CD4-positive, alpha-beta T cell treated with Interleukin-4 for 1 hour (primary cell): ENCODE measurements at places on chromosomes 16 and 17.

- peak; percentile 55 for DNase-seq
These were observed 868 bp downstream of the MED13 start for GRCh38 chr17:62064029-62064790.

DNA sequence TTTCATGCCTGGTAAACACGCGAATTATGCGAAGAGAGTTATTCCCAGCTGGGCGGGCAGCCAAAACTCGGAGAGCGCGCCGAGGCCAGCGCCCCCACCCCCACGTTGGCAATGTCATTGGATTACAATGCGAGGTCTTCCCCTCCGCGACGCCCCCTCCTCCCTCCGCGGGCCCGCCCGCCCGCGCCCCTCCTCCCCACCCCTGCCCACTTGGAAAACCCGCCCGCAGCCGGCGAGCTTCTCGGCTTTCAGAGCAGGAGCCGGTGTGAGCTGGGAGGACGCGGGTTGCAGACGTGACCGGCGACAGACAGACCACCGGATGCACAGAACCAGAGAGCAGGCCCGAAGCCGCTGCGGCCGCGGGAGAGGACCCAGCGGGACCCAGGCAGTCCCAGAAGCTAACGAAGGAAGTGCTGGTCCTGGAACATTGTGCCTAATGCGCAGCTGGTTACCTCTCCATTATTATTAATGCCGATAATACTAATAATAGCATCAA is 4.0 kb downstream of the NOG start:
- no peak for DNase-seq

- no peak for DNase-seq
These were observed 72.8 kb downstream of the WWP2 start for GRCh38 chr16:69834807-69835466.

GRCh38 chr17:74796866-74797265 is 20.7 kb upstream of the NAT9 start:
- DNase-seq = no peak

GRCh38 chr16:85145734-85146531 is 33.7 kb upstream of the CIBAR2 start:
- DNase-seq = no peak

GRCh38 chr16:49483651-49484450 is 110.2 kb downstream of the C16orf78 start:
- no peak for DNase-seq

- DNase-seq = no peak
These were observed 609 bp upstream of the ZNF750 start for GRCh38 chr17:82840431-82840831.

DNA sequence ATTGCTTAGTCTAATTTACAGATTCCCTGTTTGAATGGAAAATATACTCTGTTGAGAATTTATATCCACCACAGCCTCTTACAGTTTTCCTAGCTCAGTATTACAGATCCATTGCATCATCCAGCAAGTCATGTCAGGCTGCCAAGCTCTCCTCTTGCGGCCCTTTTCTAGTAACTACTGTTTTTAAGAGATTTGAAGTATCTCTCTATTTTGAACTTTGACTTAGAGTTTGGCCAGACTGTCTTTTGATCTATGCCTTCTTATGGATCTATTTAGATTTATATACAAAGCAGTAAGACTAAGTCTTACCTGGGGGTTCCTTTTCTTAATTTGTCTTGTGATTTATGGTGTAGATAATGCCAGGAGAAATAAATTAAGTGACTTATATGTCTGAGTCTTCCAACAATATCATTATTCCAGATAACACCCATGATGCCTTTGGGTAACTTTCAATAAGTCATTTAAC is 53.1 kb upstream of the ABCC11 start:
- DNase-seq = no peak

GRCh38 chr17:44209786-44210341 is 9.6 kb downstream of the UBTF start:
- DNase-seq = no peak

- no peak for DNase-seq
These were observed 29.3 kb downstream of the AKAP10 start for GRCh38 chr17:19948116-19948943.

- DNase-seq = no peak
These were observed 27.5 kb downstream of the WSB1 start for GRCh38 chr17:27321372-27321771.

GRCh38 chr17:60390925-60391470 is 935 bp downstream of the USP32 start:
- no peak for DNase-seq

DNA sequence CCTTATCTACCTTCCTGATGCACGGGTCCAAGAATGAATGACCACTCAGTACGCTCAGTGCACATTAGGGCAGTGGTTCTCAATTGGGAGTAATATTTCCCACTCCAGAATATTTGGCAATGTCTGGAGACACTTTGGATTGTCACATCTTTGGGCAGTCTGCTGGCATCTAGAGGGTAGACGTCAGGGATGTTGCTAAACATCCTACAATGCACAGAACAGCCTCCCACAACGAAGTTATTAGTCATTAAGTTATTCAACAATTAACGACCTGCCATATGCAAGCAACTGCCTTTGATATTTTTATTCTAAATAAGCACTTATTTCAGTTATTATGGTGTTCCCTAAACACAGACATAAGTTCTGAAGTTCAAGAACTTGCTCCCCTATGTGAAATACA is 669.3 kb downstream of the TOX3 start:
- no peak for DNase-seq

GRCh38 chr17:74190154-74190553 is 13.3 kb upstream of the RPL38 start:
- DNase-seq = peak; percentile 52

- DNase-seq = no peak
These were observed 18.4 kb downstream of the TRAP1 start for GRCh38 chr16:3698941-3699340.

GRCh38 chr17:77332034-77332971 is 191.5 kb downstream of the SEC14L1 start:
- DNase-seq = peak; percentile 64

DNA sequence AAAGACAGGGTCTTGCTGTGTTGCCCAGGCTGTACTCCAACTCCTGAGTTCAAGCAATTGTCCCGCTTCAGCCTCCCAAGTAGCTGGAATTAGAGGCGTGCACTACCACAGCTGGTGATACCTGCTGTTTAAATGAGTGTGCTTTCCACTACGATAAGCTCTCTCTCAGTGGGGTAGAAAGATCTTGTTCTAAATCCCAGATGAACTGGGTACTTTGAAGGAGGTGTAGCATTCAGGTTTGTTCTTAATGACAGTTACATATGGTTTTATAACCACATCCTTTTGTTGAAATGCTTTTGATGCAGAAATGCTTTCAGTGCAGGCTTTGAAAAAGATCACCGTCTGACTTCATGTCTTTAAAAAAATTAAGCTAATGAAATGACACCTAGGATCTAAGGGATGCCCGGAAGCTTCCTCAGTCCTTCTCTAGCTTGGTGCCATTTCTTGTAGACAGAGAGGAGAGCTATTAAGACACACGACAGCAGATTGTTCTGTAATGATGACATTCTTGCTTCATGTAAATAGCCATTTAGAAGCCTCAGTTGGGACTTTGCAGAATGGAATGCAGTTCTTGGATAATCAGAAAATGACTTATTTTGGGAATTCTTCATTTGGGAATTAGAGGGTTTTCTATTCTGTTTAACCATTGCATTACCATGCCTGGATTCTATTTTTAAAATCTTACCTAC is 19.5 kb downstream of the PMM2 start:
- DNase-seq = no peak

- DNase-seq = no peak
These were observed 53.9 kb downstream of the MYO1D start for GRCh38 chr17:32822996-32823395.

GRCh38 chr17:79201536-79202227 is 127.1 kb downstream of the ENGASE start:
- DNase-seq = no peak

DNA sequence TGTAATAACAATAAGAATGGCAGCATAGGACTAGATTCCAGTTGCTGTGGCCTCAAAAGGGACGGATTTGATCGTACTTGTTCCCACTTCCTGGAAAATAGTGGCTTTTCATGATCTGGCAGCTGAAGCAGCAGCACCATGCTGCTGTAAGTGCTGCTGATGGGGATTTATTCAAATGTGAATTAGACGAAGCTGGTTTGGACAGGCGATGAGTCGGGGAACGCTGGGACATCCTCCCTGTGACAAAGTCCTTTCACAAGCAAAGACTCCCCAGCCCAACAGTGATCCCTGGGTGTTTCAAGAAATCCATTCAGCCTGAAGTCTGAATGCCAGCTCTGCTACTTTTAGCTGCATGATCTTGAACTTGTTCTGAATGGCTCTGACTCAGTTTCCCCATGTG is 88.6 kb upstream of the XYLT1 start:
- no peak for DNase-seq

GRCh38 chr16:83705856-83706255 is 101.9 kb upstream of the HSBP1 start:
- DNase-seq = no peak

DNA sequence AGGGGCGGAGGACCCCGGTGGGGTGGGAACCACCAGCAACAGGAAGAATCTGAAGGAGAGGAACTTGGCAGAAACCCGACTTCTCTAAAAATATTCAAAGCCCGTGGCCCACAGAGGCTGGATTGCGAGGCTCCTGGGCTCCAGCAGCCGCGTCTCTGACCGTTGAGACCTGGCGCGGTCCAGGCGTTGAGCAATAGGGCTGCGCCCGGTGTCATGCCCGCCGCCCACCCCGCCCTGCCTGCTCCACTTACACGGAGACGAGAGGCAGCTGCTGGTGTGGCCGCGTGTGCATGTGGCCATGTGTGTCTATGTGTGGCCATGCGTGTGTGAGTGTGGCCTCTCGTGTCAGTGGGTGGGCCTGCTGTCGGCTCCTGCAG is 83.6 kb downstream of the IRF8 start:
- no peak for DNase-seq

- DNase-seq = no peak
These were observed 7.1 kb upstream of the ZNF213 start for GRCh38 chr16:3127745-3128144.

GRCh38 chr17:57110579-57111325 is 25.7 kb downstream of the AKAP1 start:
- DNase-seq = no peak

DNA sequence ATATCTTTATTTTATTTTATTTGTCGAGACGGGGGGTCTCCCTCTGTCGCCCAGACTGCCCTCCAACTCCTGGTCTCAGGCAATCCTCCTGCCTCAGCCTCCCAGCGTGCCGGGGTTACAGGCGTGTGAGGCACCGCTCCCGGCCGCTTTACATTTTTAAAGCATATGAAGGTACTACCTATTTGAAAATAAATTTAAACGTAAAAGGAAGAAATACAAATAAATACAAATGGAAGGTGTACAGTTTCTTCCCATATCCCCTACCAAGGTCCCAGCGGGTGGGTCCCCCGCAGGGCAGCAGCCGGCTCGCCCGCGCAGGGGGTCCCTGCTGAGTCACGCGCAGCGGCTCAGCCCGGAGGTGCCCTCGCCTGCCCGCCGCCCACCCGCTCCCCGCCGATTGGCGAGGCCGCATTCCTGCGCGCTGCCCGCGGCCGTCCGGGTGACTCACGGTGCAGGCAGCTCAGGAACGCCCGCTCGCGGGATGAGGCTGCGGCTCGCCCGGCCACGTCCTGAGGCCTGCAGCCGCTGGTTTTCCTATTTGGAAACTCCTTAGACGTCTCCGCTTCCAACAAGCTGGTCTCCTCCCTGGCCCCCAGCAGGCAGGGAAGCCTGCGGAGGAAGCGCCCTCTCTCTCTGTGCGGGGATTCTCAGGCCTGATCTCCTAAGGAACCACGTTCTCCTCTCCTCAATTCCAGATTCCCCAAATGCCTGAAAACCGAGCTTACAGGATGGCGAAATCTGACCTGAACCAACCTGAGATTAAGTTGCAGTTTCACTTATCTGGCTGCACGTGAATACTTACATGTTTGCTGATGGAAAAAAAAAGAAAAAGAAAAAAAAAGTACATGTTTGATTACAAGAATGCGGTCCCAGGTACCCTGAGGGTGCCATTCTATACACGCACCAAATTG is 54.8 kb upstream of the MAP3K14 start:
- no peak for DNase-seq

DNA sequence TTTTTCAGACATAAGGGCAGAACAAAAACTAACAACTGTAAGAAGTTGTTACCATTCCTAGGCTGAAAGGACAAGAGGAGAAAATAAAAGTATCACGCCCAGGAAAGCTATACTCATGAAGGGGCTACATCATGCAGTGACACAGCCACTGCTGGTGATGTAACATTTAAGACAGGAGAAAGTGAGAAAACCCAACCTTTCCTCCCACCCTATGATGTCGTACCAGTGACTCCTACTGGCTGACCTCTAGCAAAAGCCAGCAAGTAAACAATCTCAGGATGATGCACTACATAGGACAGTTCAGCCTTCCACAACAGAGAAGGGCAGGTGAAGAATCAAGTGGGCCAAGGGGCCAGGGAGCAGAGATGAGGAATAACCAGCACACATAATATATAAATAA is 14.0 kb upstream of the OR1E2 start:
- no peak for DNase-seq

- no peak for DNase-seq
These were observed 9.6 kb downstream of the PSMD7 start for GRCh38 chr16:74305978-74306784.

DNA sequence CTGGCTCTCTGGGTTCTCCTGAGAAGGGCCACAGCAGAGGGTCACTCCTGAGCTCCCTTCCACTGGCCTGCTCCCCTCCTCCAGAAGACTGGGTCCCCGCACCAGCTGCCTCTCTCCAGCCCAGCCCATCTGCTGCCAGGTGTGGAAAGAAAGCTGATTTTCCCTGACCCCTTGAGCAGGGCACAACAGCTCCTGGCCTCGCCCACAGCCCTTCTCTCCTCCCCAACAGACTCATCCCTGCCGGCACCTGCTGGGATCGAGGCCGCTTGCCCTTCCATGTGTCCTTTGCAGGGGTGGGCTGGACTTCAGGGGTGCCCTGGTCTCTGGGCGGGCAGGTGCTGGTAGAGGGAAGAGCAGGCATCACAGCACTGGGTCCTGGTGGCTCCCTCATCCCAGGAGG is 4.8 kb upstream of the SMIM5 start:
- no peak for DNase-seq

DNA sequence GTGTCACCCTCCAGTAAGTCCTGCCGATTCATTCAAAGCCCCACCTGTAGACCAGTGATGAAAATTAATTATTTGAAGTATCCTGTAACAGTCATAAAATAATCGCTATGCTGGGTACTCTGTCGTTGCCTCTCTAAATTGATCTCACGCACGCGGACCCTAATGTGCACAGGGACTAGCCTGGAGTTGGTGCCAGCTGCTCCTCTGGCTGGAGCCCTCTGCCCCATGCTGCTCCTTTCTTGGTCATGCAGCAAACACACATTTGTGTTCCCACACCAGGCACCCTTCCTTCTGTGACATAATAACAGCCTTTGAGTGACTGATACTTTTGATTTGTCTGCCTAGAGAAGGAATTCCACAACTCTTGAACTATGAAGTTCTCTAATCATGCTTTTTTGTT is 16.0 kb downstream of the RAB11FIP3 start:
- DNase-seq = no peak
